Hepatocyte (in vitro differentiated cells): ENCODE measurements at places on chromosomes 4 and X. TPM values are rescaled to one million over a fixed set of nuclear protein-coding genes. Genes with fewer than 3 reads are reported as not detected.

- peak; percentile 69 for DNase-seq
These were observed 275.1 kb downstream of the GPM6A start for GRCh38 chr4:175536852-175537453.

- DNase-seq, result no peak
These were observed 8.9 kb downstream of the FAT4 start for GRCh38 chr4:125323654-125324053.

- no peak for DNase-seq
These were observed 2.2 kb downstream of the AIMP1 start for GRCh38 chr4:106318511-106318910.

DNA sequence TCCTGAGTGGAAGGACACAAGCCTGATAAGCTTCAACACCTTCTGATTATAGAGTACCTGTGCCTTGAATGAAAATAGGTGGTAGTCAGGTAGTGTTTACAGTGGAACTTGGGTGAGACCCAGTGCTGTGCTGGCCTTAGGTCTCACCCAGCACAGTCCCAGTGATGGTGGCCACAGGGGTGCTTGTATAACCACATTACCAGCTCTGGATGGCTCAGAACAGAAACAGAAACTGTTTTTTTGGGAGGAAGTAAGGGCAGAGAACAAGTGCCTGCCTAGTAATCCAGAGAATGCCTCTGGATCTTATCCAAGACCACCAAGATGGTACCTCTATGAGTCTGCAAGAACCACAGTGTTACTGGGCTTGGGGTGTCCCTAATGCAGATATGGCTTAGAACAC is 171.5 kb upstream of the DIPK2B start:
- no peak for DNase-seq

DNA sequence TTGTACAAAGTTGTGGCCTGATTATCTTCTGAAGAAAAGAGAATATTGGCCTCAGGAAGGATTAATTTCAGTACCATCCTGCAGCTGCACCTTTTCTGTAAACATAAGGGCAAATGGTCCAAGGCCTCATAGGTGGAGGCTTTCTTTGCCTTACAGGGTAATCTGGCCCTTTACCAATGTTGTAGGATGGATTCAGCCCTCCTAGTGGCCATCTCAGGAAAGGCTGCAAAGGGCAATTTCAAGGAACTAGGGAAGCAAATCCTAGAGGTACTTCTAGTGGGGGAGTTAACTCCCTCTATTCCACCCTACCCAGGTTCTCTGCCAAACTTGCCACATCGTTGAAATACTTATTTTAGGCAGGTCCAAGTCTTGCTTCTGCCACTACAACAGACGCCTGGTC is 57.6 kb downstream of the UGT2B11 start:
- no peak for DNase-seq

GRCh38 chrX:132694382-132694781 is 205.5 kb upstream of the MBNL3 start:
- DNase-seq, result no peak

The MBNL3 gene
- 73.8 and 90.5 TPM in 2 replicates for total RNA-seq

GRCh38 chr4:158613046-158613445 is 58.6 kb downstream of the C4orf46 start:
- DNase-seq, result no peak

The CYBB gene
- total RNA-seq, result 2.5 and 5.1 TPM in 2 replicates

The DCX gene
- 1.0 and 1.2 TPM in 2 replicates for total RNA-seq

- peak; percentile 7 for DNase-seq
These were observed 80.2 kb downstream of the SH2D1A start for GRCh38 chrX:124426288-124427169.

DNA sequence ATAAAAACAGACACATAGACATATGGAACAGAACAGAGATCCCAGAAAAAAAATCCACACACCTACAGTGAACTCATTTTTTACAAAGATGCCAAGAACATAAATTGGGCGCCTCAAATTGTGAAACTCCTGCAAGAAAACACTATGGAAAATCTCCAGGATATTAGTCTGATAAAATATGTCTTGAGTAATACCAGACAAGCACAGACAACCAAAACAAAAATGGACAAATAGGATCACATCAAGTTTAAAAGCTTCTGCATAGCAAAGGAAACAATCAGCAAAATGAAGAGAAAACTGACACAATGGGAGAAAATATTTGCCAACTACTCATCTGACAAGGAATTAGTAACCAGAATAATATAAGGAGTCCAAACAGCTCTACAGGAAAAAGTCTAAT is 337.3 kb upstream of the DIPK2B start:
- no peak for DNase-seq

The RADX gene
- total RNA-seq, result 2.6 and 4.2 TPM in 2 replicates

The SLC2A9 gene
- 2.7 and 6.2 TPM in 2 replicates for total RNA-seq

- DNase-seq, result no peak
These were observed 323.8 kb downstream of the DCTD start for GRCh38 chr4:182593402-182593801.
